Activated naive CD4-positive, alpha-beta T cell treated with Interleukin-2 at 50 U/mL for 16 hours (primary cell): ENCODE measurements at places on chromosomes 16 and 17.

DNA sequence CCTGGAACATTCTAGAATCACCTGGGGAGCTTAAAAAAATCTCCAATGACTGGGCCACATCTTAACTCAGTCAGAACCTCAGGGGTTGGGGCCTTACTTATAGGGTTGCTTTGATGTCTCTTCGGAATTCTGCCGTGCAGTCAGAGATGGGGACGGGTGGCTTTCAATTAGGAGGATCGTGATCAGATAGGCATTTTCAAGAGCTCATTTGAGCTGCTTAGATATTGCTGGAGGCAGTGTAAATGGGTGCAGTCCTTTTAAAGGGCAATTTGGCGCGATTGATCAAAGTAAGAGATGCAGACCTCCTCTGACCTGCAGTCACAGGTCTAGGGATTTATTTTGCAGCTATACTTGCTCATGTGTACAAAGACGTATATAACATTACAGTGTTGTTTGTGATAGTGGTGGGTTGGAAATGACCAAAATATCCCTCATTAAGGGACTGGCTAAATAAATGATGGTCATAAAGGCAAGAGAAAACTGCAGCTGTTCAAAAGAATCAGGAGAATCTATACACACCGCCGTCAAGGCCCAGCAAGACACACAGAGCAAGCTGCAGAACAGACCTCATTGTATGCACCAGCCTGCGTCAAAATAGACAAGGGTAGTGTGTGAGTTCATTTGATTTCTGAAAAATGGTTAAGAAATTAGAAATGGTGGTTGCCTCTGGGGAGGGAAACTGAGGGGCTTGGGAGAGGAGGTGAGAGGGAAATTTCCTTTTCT, 6.3 kb upstream of the KCNG4 start:
- DNase-seq = no peak

GRCh38 chr16:26050472-26050871, 358.7 kb downstream of the HS3ST4 start:
- DNase-seq = no peak

DNA sequence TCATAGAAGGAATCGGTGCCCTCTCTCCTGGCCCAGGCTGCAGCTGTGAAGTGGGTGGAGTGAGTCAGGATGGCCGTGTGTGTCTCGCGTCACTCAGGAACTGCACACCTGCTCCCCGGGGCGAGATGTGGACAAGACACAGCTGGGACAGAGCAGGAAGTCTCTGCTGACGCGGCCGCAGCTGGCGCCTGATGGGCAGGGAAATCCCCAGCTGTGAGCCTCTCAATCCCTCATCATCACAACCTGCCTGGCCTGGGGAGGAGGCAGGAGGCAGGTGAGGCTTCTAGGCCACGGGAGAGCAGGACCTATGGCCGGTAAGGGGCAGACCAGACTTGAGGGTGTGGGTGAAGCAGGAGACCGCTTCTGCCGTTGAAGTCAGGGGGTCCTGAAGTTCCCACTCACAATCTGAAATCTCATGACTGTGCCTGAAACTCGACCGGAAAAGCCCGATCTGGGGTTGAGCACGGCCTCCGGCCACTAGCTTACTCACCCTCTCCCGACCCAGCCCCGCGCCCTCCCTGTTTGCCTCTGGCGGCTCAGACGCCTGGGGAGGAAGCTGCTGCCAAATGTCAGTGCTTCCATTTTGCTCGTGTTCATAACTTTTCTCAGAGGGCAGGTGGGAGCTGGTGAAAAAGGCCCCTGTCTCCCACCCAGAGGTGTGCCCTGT, 1.1 kb upstream of the TRPV3 start:
- peak; percentile 61 for DNase-seq

GRCh38 chr16:3027983-3028715, 4.3 kb downstream of the THOC6 start:
- DNase-seq = peak; percentile 84

DNA sequence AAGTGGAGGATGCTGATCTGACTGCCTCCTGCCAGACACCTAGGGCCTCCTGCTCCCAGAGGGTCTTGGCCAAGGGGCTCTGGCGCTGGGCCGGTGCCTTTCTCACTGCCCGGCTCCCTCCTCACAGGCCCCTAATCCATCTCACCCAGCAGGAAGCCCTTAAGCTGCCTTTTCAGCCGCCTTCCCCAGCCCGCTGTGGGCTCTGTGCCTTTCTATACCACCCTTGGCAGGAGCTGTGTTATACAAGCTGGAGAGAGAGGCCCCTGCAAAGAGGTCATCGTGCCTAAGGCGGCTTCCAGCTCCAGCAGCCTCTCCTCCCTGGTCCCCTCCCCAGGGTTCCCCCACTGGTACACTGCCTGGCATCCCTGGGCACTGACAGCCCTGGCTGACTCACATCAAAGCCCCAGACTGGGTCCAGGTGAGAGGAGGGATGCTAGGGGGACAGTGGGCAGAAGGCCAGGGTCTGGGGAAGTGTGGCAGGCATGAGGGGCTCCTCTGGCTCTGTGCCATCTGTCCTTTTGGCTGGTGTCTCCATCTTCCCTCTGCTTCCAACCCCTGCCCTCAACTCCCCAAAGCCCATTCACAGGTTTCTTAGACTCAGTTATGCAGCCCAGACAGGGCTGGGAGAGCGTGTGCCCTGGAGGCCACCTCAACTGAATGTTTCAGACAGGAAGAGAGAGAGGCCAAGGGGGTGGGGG, 15.3 kb upstream of the FZD2 start:
- no peak for DNase-seq

DNA sequence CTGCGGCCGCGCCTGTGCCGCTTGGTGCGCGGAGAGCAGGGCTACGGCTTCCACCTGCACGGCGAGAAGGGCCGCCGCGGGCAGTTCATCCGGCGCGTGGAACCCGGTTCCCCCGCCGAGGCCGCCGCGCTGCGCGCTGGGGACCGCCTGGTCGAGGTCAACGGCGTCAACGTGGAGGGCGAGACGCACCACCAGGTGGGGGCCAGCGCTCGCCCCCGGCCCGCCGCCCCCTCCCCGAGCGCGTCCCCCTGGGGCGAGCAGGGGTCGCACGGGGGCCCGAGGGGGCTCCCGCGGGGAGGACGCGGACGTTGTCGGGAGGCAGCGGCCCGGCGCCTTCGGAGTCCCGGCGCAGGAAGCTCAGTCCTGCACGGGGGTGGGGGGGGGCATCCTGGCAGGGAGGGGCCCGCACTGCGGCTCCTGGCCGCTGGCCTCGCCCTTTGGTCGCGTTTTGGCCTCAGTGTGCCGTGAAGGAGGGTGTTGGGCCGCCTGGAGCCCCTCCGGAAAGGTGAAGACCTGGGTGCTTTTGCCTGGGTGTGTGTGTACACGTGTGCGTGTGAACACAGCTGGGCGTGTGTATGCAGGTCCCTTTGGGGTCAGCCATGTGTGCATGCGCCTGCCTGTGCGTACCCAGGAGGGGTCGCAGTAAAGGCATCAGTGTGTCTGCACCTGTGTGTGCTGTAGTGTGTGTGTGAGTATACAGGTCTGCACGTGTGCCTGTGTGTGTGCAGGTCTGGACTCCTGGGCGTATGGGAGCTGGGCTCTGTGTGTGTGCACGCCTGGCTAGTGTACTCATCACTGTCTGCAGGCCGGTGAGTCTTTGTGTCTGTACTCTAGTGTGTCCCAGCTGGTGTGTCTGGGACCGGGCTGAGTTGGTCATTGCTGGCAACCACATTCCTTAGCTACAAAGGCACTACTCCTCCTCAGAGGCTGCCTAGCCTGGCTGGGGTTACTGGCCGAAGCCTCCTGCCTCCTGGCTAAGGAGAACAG, 615 bp downstream of the NHERF2 start:
- peak; percentile 30 for DNase-seq

GRCh38 chr17:78041386-78042179, 83.1 kb downstream of the TNRC6C start:
- DNase-seq = no peak

DNA sequence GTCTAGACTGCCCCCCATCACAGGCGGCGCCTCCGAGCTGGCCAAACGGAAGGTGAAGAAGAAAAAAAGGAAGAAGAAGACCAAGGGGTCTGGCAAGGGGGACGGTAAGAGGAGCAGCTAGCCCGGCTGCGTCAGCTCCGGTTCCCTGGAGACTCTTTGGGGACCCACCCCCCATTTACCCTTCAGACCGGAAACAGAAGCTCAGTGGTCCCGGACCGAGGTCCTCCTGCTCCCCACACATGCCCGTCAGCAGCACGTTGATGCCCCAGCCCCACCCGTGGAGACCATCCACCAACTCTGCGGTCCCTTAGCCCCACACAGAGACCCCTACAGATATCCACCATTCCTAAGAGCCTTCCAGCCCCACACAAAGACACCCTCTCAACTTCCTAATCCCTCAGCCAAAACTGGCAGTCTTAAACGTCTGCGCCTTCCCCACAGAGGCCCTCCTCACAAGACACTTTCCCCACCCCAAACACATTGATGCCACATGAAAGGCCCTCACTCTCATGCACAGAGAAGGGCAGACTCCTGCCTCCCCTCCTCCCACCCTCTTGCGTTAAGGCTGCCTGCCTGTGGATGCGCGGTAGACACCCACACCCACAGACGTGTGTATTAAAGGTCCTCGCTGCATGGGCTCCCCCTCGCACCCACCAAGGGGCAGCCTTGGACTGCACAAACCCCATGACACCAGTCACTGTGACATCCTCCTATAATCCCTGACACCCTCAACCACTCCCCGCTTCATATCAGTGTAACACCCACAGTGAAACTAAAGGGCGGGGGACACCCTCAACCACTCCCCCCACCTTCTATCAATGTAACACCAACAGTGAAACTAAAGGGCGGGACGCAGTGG, 58.2 kb upstream of the RPH3AL start:
- DNase-seq = peak; percentile 52

GRCh38 chr16:12329246-12329995, 352.9 kb downstream of the SNX29 start:
- no peak for DNase-seq

DNA sequence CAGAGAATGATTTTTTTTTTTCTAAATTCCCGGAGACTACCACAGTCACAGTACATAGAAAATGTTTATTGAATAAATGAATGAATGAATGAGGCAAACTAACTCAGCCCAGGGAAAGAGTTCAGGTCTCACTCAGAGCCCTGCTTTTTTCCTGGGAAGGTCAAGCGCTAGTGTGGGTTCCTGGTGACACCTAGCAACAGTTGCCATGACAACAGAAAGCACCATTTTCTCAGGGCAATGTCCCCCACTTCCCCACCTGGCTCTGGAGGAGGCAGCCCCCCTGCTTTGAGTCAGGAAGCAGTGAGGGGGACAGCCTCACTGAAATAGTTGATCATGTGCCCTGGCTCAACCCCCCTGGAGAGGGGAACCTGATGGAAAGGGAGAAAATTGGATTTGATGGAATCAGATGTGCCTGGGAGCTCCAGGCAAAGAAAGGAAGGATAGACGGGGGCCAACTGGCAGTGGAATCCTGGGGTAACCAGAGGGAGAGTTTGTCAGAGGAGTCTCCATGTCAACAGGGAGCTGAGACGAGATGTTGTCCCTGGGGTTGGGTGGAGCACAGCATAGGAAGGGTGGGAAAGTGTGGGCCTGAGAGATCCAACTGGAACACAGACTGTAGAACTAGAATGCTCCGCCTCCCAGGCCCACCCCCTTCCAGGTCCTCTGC, 242.2 kb upstream of the CCL2 start:
- no peak for DNase-seq

GRCh38 chr16:57360321-57360935, 1.8 kb downstream of the CCL22 start:
- no peak for DNase-seq

DNA sequence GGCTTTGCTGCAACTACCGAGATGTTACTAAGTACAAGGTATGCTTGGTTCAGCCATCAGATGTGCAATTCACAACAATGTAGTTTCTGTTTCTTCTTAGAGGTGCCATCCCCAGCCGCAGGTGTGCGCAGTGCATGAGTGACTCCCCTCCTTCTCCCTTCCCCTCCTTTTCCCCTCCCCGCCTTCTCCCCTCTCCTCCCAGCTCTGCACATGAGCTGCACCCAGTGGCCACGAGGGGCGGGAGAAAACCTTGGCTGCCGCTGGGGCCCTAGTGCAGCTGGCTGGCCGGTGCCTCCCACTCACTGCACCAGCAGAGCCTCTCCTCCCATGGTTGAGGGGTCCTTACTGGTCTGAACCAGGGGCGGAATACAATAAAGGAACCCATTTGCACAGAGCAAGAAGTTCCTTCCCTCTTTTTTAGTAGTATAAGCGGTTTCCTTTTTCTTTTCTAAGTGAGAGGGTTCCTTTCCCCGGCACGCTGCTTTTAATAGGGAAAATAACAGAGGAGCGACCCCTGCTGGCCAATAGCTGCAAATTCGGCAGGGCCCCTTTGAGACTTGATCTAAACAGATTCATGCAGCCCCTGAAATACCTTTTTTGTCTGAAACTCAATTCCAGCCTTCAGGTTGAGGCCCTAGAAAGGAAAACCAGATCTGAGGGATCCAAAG, 7.8 kb upstream of the CCL15 start:
- no peak for DNase-seq

- DNase-seq = no peak
Observed at GRCh38 chr16:68884861-68885720, 41.8 kb downstream of the TANGO6 start.

DNA sequence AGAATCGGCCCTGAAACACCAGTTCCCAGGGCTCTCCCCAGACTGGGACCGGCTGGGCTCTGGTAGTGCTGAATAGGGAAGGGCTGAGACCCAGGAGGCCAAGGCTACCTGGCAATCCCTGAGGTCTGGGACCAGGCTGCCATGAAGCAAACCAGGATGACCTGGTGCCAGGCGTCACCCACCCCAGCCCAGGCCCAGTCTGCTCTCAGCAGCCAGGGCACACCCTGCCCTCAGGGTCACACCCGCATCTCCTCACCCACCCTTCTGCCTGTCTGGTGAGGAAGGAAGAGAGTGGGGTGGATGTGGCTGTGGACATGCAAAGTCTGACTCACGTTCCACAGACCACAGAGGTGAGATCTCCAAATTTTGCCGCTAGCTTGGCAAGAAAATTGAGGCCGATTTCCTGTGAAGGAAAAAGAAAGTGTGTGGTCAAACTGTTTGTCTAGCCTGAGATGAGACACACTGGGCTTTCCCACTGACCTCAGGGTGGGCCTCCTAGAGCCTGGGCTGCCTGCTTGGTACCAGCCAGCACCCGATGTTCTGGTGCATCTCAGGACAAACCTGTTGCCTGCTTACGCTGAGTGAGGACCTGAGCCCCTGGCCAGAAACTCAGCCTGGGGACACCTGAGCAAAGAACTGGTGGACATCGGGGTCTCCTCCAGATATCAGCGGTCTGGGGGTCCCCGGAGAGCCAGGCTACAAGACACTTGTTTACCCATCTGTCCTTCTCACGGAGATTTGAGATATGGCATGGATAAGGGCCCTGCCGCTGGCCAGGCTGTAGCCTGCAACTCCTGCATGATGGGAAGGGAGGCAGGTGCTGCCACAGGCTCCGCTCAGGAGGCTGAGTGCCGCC, 6.3 kb upstream of the RAB37 start:
- peak; percentile 57 for DNase-seq

- DNase-seq = no peak
Observed at GRCh38 chr17:29179232-29180033, 765 bp downstream of the MYO18A start.

DNA sequence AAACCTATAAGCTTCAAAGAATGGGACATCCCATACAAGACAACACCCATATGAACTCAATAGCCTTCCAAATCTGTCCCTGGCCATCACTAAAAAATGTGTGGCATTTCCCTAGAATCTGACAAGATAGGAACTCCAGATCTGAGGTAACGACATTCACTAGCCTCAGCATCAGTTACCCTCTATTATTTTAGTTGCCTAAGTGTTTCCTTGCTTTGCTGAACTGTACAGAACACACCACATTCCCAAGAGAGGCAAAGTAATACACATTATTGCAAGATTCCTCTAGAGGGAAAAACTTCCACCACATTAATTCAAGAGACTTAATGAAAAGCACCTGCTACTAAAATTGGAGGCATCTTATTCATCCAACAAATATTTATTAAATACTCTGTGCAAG, 5.0 kb downstream of the LSM12 start:
- DNase-seq = no peak

GRCh38 chr16:50025537-50025931, 509 bp downstream of the CNEP1R1 start:
- peak; percentile 24 for DNase-seq
